ENCODE measurements at places on chromosomes 6 and 20. TPM values are rescaled to one million over a fixed set of nuclear protein-coding genes. Genes with fewer than 3 reads are reported as not detected.

Gene SUMO4
- 1.4 TPM for total RNA-seq

Gene CYP21A2
- not detected for total RNA-seq

Gene COL19A1
- not detected for total RNA-seq

Gene TDRD6
- total RNA-seq: 0.12 TPM

Gene AHI1
- 9.5 TPM for total RNA-seq

Gene FAM162B
- 1.5 TPM for total RNA-seq

Gene RNF182
- 7.2 TPM for total RNA-seq

Gene ZKSCAN3
- 5.7 TPM for total RNA-seq

Gene PROKR2
- total RNA-seq: not detected

Gene CCNC
- 35.4 TPM for total RNA-seq

Gene SLC17A1
- not detected for total RNA-seq

Gene TINAG
- total RNA-seq: 4.8 TPM

Gene TRIM31
- total RNA-seq: not detected

Gene OR2H1
- total RNA-seq: not detected

Gene EHMT2
- total RNA-seq: 39.0 TPM

Gene GPX5
- not detected for total RNA-seq

Gene NFATC2
- 10.1 TPM for total RNA-seq

Gene CEBPB
- total RNA-seq: 19.6 TPM

Gene UFL1
- 15.3 TPM for total RNA-seq

Gene ABHD16B
- not detected for total RNA-seq

Gene SPAG4
- total RNA-seq: 9.4 TPM

Gene RAMACL
- total RNA-seq: 1.6 TPM

Gene PXT1
- not detected for total RNA-seq

Gene CMTR1
- total RNA-seq: 30.3 TPM

Gene TGM3
- total RNA-seq: not detected

Gene DEFB116
- total RNA-seq: not detected

Gene MEI4
- not detected for total RNA-seq

Data from glomerular endothelial cell (primary cell).